ENCODE measurements at places on chromosomes 3 and 15.

GRCh38 chr3:53222183-53222901 is 33.5 kb downstream of the TKT start:
- no peak for DNase-seq

- DNase-seq, result no peak
Measured at GRCh38 chr3:152615681-152616080, 219.2 kb upstream of the P2RY1 start.

DNA sequence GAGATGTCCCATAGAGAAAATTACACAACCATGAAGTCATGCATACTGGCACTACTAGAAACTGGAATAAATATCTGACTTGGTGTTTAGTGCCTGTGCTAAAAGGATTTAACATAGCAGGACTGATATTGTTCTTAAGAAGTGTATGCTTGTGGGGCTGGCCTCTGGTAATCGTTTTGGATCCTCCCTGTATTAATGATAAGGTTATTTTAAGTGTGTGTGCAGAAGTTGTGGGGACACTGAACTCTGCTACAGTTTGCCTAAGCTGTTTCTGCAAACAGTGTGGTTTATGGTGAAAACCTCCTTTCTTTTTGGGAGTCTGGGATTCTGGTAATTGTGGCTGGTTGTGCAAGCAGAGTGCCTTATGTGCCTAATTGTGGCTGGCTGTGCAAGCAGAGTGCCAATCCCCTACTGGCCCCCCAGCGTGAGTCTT is 120.8 kb downstream of the CLASP2 start:
- DNase-seq, result no peak

GRCh38 chr3:187188931-187189330 is 8.4 kb upstream of the RTP1 start:
- DNase-seq, result no peak

DNA sequence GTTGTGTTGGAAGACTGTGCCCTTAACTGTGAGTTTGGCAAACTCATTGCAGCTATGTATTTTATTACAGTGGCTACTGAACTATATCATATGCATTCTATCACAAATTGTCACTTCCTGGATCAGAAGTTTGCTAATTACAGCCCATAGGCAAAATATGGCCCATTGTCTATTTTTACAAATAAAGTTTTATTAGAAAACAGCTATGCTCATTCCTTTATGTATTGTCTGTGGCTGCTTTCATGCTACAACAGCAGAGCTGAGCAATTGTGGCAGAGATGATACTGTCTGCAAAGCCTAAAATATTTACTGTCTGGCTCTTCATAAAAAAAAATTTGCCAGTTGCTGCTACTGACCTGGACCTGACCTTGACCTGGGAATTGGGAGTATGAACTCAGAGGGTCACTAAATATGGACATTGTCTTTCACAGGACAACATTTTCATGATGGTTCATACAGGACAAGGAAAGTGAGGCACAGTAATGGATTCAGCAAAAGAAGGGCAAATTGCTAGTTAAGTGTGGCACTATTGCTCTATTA is 316.9 kb downstream of the ZNF621 start:
- no peak for DNase-seq
